ENCODE measurements at places on chromosomes 6 and 20. TPM values are rescaled to one million over a fixed set of nuclear protein-coding genes. Genes with fewer than 3 reads are reported as not detected.
A peak's percentile ranks its signal among the peaks of the same experiment; 100 is the strongest.

- no peak for DNase-seq
Measured at GRCh38 chr6:36121787-36122494, 8.4 kb upstream of the MAPK13 start.

- peak; percentile 36 for DNase-seq
Measured at GRCh38 chr6:117907601-117908245, 659 bp downstream of the SLC35F1 start.

DNA sequence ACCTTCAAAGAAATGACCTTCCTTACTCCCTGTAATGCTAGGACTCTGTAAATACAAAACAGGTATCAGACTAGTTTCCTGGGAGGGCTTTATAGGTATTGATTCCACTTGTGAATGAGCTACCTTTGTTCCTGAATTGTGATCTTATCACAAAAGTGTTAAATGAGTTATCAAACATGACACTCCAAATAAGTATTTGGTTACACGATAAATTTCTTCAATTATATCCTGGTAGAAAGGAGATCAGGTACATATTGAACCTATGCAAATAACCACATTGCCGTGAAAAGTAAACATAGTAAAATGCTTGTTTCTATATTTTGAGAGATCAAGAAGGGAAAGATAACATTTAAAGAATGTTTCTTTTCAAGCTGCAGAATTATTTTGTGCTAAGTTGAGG lies 285.3 kb downstream of the HIVEP2 start:
- DNase-seq = no peak

- no peak for DNase-seq
Measured at GRCh38 chr6:78883651-78884050, 16.3 kb downstream of the IRAK1BP1 start.

TFAP2C gene
- total RNA-seq = 1.7 TPM
